T-helper 2 cell (primary cell): ENCODE measurements at places on chromosomes 16 and 17.
A peak's percentile ranks its signal among the peaks of the same experiment; 100 is the strongest.

DNA sequence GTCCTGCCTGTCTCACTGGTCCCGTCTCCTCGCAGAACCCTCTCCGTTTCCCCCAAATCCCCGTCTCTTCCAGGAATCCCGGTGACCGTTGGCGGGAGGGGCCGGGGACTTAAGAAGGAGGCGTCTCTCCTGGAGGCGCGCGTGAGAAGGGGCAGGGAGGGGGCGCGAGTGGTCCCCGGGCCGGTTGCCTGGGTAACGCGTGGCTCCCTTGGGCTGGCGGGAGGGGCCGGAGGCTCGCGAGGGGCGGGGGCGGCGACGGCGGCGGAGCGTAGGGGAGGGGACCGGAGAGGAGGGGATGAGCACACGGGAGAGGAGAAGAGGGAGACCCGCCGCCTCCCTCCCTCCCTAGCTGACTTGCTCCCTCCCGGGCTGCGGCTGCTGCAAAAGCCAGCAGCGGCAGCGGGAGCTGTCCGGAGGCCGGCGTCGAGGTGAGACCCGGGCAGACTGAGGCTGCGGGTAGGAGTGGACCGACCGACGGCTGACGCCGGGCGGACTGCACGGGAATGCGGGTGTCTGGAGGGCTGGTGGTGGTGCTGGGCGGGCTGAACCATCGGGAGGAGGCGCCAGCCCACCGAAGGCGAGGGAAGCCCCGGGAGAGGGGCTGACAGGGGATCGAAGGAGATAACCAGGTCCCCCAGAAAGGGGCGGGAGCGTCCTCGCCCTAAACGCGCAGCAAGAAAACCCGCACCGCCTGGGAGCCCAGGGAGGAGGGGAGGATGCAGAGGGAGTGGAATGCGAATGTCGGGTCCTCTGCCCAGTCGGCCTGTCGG, at the start of gene PRRT2:
Gene PRRT2 (plus strand): TSS at position 298 of the 770 bp plus-strand sequence. CDS start 862 bp downstream, outside the sequence.
- no peak for DNase-seq

DNA sequence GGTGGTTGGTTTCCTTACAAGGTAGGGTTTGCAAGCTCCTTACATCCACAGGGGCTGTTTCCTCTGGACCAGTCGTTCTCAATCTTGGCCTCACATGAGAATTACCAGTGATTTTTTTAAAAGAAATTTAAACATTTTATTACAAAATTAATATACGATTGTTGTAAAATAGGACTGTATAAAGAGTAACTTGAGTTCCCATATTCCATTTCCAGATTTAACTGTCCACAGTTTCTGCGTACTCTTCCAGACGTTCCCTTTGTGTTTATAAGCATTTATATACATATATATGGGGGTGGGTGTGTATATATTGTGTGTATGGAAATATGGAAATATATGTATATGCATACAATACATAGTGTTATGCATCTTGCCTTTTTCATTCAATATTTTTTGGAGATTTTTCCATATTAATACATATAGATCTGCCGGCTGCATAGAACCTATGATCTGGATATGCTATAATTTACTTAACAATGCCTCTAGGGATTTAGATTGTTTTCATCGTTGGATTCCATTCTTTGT, 31.5 kb downstream of the HLF start:
- no peak for DNase-seq

GRCh38 chr17:67678414-67678813, 39.3 kb upstream of the NOL11 start:
- DNase-seq, result no peak

DNA sequence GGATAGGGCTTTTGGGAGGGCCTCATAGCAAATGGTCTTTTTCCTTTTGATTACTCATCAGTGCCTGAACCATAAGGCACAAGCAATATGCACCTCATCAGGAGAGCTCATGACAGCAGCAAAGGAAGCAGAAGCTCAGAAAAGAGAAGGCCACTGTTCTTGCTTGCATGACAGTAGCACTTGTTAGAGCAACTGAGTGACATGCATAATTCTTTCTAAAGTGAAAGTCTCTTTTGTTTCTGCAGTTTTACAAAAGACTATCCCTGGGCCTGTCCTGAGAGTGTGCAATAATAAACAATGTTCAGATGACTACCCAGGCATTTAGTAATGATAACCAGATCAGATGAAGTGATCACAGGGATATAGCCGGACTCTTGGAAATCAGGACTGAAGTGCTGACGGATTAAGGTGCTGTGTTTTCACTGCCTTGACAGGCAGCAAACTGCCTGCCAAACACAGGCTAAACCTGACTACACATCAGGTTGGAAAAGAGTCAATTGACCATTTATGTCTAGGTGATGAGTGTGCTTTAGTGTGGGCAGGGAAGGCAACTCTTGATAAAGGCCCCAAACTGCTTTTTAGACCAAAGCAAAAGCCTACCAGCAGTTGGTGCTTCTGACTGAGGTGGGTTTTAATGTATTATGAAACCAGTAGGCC, 1860.3 kb downstream of the TP53TG3F start:
- DNase-seq, result no peak

- no peak for DNase-seq
Observed at GRCh38 chr16:22253272-22253671, 43.9 kb upstream of the POLR3E start.

DNA sequence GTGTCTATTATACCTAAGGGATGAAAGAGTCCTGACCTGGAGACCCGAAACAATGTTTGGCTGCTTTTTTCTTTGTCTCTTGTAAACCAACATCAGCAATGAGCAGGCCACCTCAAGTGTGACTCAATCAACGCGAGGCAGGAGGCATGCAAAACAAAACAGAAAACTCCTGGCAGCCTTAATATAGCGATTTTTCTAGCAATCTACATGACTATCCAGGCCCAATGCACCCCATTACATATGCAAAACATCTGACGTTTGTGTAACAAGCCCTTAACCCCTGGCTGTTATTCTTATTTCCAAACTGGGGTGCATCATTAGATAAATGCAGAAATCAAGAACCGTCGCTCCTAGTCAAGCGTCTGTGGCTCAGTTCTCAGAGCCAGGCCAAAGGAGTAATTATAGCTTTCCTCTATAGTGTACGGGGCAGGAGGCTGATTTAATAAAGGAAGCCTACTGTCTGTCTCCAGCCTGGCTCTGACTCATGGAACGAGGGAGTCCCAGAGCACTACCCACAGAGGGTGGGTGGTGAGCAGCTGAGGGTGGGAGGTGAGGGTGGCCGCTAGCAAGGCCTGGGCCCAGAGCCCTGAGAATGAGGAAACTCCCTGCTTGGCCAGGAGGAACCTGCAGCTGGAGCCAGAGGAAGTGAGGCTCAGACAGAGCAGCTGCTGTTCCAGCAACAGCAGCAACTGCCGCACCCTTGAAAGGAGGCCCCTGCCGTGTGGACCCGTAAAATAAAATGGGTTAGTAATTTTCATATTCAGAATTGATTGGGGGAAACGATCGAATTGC, 43.9 kb downstream of the CHD9 start:
- DNase-seq, result no peak

- DNase-seq, result no peak
Observed at GRCh38 chr17:56810343-56810742, 23.4 kb downstream of the C17orf67 start.

DNA sequence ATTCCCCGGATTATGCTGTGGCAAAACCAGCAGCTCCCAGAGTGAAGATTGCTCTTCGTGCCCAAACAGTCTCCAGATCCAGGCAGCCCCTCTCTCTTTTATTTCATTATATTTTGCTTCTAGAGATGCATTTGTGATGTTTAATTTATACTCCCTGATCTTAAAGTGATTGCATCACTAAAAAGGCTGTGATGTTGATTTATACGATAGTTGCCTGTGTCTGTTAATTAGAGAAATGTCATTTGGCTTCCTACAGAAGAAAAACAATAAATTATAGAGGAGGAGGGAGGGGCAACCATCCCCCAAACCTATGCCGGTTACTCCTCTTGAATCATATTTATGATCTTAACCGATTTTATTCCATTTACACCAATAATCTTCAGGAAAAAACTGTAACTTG, 615.3 kb downstream of the TOX3 start:
- DNase-seq, result no peak

DNA sequence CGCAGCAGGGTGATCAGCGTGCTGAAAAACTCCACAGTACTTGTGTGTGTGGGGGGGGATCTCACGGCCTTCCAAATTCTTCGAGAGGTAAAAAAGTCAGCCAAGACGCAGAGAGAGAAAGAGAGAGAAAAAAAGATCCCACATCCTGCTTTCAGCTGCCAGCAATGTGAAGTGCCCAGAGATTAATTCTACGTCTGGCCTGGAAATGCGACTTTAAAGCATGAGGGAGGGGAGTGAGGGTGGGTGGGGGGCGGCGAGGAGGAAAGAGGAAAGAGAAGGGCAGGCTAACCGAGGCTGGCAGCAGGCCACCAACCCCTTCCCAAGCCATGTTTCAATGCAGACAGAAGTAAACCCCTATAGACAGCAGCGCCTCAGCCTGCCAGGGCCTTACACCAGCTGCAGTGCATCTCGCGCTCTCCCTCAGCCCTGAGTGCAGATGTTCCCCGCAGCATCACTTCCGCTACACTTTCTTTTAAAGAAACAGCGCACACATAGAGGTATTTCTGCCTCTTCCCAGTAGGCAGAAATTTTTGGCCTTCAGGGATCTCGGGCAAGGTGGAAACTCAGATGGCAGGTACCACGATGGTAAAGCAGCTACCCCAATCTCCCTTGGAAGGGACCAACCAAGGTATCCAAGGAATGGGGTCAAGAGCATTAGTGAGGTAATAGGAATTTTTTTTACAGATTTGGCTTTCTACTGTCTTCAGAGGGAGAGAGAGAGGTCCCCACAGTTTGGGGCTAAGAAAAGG, 87.8 kb downstream of the SMG6 start:
- peak; percentile 25 for DNase-seq
